ENCODE measurements at places on chromosomes 4 and X. TPM values are rescaled to one million over a fixed set of nuclear protein-coding genes. Genes with fewer than 3 reads are reported as not detected.

DSPP gene
- polyA plus RNA-seq = not detected

MAGED4 gene
- 2.0 TPM for polyA plus RNA-seq

VCX gene
- not detected for polyA plus RNA-seq

ZNF81 gene
- polyA plus RNA-seq = 2.5 TPM

DKK2 gene
- 2.6 TPM for polyA plus RNA-seq

DNA sequence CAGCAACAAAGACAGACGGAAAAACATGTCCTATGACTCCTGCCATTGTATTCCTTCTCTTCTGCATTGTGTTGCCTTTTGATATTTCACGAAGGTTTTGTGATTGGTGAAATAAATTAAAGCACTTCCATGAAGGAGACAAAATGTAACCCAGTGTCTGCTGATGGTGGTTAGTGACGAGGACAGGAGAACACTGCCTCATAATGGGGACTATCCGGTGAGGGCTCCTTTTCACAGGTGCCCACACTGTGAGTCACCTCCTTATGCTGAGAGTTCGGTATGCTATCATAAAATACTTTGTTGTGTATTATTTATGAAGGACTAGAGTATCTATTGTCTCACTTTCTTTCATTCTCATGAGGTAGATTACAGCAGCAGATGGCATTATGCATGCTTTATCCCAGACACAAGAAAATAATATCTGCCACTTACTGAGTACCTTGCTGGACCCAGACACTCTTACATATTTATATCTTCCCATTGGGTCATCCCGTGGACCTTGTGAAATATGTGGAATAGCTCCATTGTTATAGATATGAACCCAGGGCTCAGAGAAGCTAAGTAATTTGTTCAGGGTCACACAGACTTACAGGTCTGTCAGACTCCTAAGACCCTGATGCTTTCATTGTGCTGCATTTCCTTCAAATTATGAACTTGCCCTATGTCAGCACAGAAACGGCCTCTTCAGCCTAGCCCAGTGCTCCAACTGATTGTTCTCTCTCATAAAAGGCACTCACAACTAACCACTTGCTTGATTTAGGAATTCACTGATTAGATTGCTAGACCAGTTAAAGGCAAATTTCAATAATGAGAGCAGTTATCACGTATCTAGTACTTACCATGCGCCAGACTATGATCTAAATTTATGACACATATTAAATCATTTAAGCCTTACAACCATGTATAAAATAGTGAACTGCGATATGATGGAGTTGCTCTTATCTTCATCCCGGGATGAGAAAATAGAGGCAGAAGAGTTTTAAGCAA lies 31.2 kb downstream of the PLS3 start:
- no peak for DNase-seq

DNA sequence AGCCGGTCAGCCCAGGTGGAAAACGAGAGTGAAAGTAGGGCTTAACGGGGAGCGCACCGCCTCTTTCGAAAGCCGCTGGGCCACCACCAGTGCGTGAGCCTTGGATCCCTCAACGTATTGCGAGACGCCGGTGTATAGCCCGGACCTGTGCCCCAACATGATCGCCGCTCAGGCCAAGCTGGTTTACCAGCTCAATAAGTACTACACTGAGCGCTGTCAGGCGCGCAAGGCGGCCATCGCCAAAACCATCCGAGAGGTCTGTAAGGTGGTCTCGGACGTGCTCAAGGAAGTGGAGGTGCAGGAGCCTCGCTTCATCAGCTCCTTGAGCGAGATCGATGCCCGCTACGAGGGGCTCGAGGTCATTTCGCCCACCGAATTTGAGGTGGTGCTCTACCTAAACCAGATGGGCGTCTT lies 929 bp downstream of the MAB21L2 start:
- peak; percentile 42 for DNase-seq

DNA sequence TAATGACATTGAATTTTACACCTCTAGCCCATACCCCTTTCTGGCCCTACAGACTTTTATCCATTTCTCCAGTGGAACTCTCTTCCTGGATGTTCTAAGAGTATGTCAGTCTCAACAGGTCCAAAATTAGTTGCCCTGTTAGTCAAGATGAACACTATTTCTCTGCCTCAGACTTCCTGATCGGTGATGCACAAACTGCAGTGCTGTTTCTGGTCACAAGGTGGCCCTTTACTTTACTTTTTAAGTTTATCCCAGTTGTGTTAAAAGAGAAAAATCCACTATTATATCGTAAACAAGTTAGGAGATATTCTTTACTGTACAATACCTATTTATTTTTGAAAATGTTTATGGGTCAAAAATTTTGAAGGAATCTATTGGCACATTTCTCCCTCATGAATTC lies 13.1 kb downstream of the TCEAL7 start:
- DNase-seq = peak; percentile 30

DNA sequence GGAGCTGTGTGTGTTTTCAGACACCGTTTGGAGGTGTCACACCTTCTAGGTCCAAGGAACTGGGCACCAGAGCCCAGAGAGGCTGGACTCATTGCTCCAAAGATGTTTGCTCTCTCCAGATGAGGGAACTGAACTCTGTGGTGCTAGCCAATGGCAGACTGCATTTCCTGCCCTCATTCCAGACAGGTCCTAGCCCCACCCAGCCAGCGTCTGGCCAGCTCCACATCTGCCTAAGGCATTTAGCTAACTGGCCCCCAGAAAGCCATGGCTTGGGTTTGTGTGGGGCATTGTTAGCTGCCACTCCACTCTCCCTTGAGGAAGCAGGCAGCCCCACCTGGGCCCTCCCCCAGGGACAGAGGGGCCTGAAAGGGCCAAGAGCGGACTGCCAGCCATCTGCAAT lies 11.4 kb downstream of the FGD1 start:
- DNase-seq = no peak

GRCh38 chrX:12011075-12011474 lies 127.2 kb upstream of the FRMPD4 start:
- no peak for DNase-seq

- peak; percentile 67 for DNase-seq
Measured at GRCh38 chr4:139083607-139083955, 68.0 kb downstream of the NOCT start.

DNA sequence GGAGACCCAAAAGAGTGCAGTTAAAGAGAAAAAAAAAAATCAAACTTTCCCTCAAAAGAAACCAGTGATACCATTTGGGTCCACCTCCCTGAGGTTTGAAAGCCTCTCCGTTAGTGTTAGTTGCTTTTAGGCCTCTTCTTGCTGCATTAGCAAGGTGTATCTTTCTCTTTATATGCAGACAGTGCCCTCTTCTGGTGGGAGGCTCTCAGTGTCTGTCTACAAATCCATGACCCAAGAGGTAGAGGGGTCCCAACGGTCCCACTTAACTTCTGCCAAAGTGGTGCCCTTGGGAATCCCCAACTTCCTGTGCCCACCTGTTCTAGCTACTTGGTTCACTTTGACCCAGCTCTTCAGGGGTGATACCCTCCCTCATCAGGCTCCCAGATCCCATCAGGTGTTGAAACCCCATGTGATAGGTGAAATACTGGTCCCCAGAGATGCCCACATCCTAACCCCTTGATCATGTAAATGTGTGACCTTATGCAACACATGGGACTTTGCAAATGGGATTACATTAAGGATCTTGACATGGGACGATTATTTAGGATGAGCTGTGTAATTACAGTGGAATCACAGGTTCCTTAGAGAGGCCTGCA lies 63.7 kb upstream of the CD99 start:
- peak; percentile 30 for DNase-seq

DNA sequence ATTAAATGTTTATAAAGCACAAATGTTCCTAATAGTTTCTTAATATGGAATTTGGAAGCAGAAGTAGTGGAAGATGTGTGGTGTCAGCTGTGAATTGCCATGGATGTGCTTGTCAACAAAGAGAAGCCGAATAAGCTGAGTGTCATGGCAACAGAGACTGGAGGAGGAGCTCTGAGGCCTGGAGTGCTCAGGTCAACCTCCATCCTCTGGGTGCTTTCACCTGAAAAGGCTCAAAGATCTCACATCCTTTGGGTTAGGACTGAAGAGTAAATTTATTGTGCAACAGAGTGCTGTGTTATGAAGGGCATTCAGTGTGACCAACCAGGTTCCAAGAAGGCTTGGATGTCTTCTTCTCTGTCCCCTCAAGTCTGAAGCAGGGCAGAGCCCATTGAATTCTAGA lies 18.7 kb downstream of the SGMS2 start:
- DNase-seq = no peak

- DNase-seq = peak; percentile 54
Measured at GRCh38 chrX:580030-580429, 50.6 kb upstream of the SHOX start.

GRCh38 chr4:147901916-147902315 lies 170.0 kb downstream of the ARHGAP10 start:
- no peak for DNase-seq

- DNase-seq = peak; percentile 9
Measured at GRCh38 chr4:11182586-11183355, 245.9 kb downstream of the HS3ST1 start.
